ENCODE measurements at places on chromosomes 2 and 18.

DNA sequence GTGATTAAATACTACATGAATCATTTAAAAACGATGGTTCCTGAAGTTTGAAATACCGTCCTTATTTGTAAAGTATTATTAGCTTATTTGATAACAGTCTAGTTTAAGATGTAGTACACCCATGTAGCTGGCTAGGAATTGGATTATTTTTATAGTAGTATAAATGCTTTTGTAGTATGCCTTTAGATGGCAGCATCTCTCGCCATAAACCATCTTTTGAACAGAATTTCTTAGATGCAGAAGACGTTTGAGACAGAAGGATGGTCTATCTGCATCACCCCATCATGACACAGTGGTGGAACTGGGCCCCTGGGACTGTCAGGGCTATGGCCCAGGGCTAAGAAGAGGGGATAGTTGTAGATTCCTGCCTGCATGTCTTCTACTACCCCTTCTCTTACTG lies 152.7 kb downstream of the WDSUB1 start:
- DNase-seq, result no peak

GRCh38 chr2:134640494-134640893 lies 78.3 kb downstream of the TMEM163 start:
- DNase-seq, result no peak

- no peak for DNase-seq
Measured at GRCh38 chr2:118859157-118859770, 11.8 kb upstream of the EN1 start.

GRCh38 chr18:61261870-61262269 lies 71.4 kb upstream of the CDH20 start:
- DNase-seq, result no peak

GRCh38 chr2:200619279-200619678 lies 33.5 kb downstream of the AOX1 start:
- peak; percentile 22 for DNase-seq

GRCh38 chr2:75582840-75583239 lies 22.1 kb upstream of the EVA1A start:
- DNase-seq, result no peak

DNA sequence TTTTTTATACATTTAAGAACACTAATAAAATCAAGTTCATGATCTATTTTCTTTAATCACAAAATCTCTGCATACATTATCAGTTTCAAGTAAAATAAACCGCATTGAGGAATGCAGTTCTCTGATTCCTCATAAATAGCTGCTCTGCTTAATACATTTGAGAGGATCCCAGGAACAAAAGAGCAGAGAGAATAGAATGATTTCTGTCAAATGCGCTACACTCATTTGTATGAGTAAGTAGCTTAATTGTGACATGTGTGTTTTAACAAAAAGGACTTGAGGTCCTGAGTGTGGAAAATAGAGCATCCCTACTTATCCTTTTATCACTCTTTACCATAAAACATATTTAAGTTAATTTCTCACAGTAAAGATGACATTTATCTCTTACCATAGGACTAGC lies 134.0 kb downstream of the PID1 start:
- no peak for DNase-seq
